ENCODE measurements at places on chromosomes 5 and 9. TPM values are rescaled to one million over a fixed set of nuclear protein-coding genes. Genes with fewer than 3 reads are reported as not detected.

Gene OR13F1
- not detected for polyA plus RNA-seq

Gene AIF1L
- 395 TPM for polyA plus RNA-seq

Gene CDO1
- 27.5 TPM for polyA plus RNA-seq

- no peak for DNase-seq
Measured at GRCh38 chr9:123769719-123770118, 160.2 kb downstream of the DENND1A start.

All from renal cortex interstitium (tissue), 15 donors.